ENCODE measurements at places on chromosomes 13 and 19.

- DNase-seq, result no peak
These were observed 575 bp downstream of the CARM1 start for GRCh38 chr19:10871711-10872545.

DNA sequence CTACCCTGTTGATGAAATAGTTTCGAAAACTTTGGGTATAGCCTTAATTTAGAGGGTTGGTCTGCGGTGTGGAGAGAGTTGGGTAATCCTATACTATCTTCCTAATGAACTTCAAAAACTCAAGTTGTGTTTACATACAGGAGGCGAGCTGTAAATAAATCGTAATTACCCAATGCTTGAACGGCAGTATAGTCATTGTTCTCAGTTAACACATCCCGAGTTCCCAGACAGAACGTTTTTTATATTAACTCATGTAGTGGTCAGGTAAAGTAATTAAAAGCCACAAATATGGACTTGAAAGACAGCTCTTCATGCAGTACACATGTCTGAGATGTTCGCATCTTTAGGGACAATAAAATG lies 1.5 kb downstream of the PDS5B start:
- DNase-seq, result no peak

- no peak for DNase-seq
These were observed 17.5 kb downstream of the MAU2 start for GRCh38 chr19:19338082-19338481.

GRCh38 chr19:49861541-49862378 lies 5.6 kb downstream of the PNKP start:
- DNase-seq, result no peak

DNA sequence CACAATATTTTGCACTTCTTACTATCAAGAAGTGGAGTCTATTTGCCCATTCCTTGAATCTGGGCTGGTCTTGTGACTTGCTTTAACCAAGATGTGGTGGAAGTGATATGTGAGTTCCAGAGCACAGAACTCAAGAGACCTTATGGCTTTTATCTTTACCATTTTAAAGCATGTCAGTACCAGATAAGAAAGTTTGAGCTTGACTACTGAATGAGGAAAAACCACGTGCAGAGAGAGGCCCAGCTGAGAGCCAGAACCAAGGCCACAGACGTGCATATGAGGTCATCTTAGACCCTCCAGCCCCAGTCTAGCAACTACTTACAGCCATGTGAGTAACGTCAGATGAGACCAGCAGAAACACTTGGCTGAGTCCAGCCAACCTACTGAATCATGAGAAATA lies 6.3 kb upstream of the CDK8 start:
- no peak for DNase-seq

- no peak for DNase-seq
These were observed 616 bp downstream of the FCHO1 start for GRCh38 chr19:17751912-17752273.

DNA sequence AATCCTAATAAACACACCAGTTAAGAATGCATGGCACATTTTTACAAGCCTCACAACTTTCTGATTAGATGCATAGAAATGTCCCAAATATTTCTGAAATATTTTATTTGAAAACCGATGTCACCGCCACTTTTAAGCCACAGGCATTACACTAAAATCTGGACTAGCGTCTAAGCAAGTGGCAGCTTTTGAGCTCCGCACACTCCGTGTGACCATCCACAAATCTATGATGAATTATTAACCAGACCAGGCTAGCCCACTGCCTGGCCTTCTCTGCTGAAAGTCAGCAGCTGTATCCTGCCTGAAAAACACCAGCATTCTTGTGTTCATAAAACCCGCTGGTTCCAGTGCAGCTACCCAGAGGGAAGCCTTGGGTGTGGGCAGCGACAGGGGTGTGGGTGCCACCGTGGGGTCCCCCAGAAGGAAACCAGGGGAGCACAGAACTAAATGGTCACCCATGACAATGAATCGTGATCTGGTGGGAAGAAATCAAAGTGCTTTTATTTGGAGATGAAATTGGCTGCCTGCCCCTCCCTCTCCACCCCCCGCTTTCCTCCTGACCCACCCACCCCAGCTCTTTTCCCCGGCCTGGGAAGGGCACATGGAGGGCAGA lies 13.8 kb downstream of the RASA3 start:
- DNase-seq, result no peak

DNA sequence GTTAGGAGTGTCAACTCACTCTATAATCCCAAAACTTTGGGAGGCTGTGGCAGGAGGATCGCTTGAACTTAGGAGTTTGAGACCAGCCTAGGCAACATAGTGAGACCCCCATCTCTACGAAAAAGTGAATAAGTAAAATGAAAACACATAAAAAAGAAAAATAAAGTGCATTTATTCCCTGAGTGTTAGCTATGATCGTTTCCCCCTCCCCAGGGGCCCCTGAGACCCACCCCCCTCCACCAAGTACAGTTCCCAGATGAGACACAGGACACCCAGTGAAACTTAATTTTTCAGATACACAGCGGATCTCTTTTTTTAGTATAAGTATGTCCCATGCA lies 28.6 kb upstream of the NANOS3 start:
- no peak for DNase-seq

- DNase-seq, result no peak
These were observed 309.4 kb downstream of the OXGR1 start for GRCh38 chr13:96684907-96685306.

DNA sequence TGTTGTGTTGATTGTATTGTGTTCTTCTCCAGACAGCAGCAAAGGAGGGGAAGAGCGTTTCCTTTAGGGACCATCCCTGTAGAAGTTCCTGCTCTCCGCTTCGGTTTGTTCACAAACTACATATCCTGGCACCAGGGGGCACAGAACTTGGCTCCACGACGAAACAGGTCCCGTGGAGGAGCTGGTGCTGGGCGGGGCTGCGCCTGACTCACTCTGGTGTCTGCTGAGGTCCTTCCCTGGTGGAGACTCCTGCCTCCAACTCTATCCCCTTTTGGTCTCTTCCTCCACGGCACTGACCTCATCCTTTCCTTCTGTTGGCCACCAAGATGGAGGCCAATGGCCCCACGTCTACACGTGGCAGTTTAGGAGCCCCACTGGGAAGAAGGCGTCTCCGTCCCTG lies 14.7 kb downstream of the TMPRSS9 start:
- no peak for DNase-seq

GRCh38 chr13:50401049-50401505 lies 385.8 kb downstream of the KCNRG start:
- no peak for DNase-seq

- no peak for DNase-seq
These were observed 78.6 kb upstream of the TSHZ3 start for GRCh38 chr19:31427857-31428256.

- DNase-seq, result no peak
These were observed 1404.8 kb downstream of the SLITRK1 start for GRCh38 chr13:82477436-82477835.

- no peak for DNase-seq
These were observed 243.5 kb downstream of the ITGBL1 start for GRCh38 chr13:101695870-101696516.

- no peak for DNase-seq
These were observed 32.1 kb downstream of the RDH8 start for GRCh38 chr19:10045371-10045770.

- DNase-seq, result no peak
These were observed 881.1 kb downstream of the PCDH9 start for GRCh38 chr13:66348745-66349690.

DNA sequence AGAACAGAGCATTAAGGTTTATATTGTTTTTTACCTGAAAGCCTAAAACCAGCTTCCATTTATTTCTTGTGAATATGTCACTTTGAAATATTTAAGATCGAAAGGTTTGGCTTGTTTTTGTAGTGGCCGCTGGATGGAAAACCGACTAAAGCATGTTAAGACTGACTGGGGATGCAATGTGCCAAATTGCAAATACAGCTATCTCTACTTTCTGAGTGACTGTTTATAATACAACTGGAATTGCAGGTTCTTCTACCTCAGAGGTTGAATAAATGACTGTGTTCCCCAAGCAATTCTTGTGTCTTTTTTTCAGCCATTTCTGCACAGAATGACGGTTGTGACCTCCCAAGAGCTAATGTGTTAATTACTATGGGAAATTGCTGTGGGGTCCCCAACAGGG lies 50.0 kb upstream of the TMTC4 start:
- no peak for DNase-seq

GRCh38 chr13:30376426-30377311 lies 45.6 kb upstream of the UBE2L5 start:
- no peak for DNase-seq

DNA sequence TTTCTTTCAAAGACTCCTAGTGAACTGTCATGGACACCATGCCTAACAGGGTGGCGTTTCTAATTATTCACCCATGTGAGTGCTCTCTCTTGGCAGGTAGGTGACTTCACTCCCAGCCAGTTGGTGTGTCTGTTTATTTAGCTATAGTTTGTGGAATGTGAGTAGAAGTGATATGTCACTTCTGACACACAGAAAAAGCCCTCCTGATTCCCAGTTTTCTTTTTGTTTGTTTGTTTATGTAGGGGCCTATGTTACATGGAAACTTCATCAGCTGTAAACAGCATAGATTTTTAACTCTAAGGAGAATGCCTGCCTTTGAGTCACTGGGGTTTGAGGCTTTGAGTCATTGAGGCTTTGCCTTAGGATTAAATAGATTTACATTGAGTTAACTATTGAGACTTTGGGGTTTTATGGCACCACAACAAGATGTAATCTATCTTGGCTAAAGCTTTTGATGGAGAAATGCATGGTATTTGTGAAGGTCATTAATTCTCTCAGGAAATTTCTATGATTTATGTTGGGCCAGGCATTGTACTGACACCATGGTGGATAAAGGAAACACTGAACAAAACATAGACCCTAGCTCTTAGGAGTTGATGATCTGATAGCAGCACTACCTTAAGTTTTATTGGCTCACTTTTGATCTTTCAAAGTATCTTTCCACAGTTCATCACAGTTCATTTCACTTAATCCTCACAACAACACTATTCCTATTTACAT lies 45.3 kb downstream of the UFM1 start:
- DNase-seq, result no peak

DNA sequence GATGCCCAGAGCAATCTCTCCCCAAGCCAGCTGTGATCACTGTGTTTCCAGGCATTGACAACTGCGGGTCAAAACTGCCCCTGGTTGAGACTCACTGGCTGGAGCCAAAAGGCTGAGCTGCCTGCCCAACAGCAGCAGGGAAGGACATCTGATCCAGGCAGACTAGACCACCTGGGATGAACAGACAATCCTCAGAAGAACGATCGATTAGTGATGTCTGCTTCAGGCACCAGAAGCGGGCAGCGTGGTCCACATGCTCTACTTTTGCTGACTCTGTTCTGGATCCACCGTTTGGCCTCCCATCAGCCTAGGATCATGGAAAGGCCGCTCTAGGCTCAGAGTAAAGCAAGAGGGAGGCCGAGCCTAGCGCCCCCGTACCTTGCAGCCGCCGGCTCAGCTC lies 9.9 kb upstream of the GP6 start:
- no peak for DNase-seq

GRCh38 chr19:45542234-45542668 lies 35.0 kb downstream of the VASP start:
- no peak for DNase-seq

DNA sequence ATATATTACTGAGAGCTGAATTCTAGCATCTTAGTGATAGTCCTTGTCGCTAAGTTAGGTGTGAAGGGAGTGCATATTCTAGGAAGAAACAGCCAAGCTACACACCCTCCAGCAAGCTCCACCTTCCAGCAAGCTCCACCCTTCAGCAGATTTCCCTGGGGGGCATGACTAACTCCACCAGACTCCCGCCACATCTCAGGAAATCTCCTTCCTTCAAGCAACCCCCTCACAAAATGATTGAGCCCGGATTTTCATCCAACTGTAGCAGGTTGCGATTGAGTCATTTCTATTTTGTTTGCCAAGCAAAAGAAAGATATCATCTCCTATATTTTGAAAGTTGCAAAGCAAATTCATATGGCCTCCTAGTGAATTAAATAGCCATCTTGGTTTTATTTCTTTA lies 162.1 kb upstream of the TMTC4 start:
- no peak for DNase-seq

Measured in right atrium auricular region (tissue), 2 donors.